ENCODE measurements at places on chromosomes 1 and 21.
A peak's percentile ranks its signal among the peaks of the same experiment; 100 is the strongest.

GRCh38 chr1:190243056-190243455, 234.6 kb downstream of the BRINP3 start:
- DNase-seq, result no peak

DNA sequence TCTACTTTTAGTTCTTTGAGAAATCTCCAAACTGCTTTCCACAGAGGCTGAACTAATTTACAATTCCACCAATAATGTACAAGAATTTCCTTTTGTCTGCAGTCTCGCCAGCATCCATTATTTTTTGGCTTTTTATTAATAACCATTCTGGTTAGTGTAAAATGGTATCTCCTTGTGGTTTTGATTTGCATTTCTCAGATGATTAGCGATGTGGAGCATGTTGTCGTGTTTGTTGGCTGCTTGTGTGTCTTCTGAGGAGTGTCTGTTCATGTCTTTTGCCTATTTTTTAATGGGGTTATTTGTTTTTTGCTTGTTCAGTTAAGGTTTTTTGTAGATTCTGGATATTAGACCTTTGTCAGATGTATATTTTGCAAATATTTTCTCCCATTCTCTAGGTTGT, 131.5 kb downstream of the MAST2 start:
- DNase-seq, result no peak

DNA sequence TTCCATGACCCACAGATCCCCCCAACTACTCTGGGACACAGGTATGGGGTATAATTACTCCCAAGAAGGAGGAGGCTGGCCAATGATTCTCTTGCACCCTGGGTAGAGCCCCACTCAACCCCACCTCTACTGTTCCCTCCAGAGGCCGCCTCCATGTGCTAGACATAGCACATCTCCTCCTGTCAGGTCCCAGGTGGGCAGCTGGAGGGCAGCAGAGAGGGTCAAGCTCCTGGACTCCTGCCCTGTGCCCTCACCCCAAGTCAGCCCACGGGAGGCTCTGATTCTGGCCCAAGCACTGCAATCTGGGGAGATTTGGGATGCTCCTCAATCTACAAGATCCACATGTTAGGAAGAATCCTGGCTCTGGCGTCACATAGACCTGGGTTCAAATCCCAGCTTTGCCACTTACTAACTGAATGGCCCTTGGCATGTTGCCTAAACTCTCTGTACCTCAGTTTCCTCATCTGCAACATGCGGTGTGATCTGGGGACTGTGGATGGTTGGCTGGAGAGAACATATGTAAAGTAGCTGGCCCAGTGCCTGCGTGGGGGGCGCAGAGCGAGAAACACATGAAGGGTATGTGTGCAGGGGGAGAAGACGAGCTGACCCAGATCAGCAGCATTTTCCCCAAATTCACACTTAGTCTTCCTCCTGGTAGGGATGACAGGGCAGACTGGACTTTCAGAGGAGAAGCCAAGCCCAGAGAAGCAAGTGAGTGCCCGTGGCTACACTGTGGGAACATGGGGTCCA, 23.2 kb downstream of the TNNT2 start:
- no peak for DNase-seq

DNA sequence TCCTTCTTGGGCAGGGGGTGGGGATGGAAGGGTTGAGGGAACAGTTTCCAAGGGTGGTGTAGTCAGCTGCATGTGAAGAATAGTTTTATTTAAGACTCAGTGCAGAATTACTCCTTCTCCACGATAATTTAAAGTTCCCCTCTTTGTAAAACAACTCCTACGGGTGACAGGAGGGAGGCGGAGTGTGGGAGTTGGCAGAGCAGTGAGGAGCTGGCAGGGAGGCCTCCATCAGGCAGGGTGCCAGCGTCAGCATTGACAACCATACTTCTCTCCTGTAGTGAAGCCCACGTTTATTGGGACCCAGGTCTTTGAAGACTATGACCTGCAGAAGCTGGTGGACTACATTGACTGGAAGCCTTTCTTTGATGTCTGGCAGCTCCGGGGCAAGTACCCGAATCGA, 93.8 kb downstream of the MTR start:
- DNase-seq, result no peak

GRCh38 chr1:66316464-66317247, 217.3 kb upstream of the SGIP1 start:
- peak; percentile 18 for DNase-seq

GRCh38 chr1:100396651-100397050, 44.3 kb downstream of the CDC14A start:
- DNase-seq, result peak; percentile 67

DNA sequence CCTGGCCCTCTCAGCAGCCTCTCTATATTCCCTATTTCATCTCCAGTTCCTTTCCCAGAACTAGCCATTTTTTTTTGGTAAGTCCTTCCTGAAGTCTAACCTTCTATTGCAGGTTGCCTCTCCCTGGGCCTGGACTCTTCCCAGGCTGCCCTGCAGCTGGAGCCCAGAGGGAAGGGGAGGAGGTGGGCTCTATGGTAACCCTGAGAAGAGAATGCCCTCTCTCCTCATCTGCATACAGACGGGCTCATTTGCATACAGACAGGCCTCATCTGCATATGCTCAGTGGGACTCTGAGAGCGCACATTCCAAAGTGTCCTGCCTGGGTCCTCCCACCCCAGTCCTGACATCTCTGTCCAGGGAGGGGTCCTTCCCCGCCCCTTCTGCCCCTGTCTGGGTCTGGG, 32.7 kb downstream of the RHBG start:
- no peak for DNase-seq

GRCh38 chr1:52002038-52002917, 11.8 kb upstream of the RAB3B start:
- peak; percentile 77 for DNase-seq

GRCh38 chr21:34935452-34935851, 113.7 kb downstream of the RUNX1 start:
- peak; percentile 22 for DNase-seq

DNA sequence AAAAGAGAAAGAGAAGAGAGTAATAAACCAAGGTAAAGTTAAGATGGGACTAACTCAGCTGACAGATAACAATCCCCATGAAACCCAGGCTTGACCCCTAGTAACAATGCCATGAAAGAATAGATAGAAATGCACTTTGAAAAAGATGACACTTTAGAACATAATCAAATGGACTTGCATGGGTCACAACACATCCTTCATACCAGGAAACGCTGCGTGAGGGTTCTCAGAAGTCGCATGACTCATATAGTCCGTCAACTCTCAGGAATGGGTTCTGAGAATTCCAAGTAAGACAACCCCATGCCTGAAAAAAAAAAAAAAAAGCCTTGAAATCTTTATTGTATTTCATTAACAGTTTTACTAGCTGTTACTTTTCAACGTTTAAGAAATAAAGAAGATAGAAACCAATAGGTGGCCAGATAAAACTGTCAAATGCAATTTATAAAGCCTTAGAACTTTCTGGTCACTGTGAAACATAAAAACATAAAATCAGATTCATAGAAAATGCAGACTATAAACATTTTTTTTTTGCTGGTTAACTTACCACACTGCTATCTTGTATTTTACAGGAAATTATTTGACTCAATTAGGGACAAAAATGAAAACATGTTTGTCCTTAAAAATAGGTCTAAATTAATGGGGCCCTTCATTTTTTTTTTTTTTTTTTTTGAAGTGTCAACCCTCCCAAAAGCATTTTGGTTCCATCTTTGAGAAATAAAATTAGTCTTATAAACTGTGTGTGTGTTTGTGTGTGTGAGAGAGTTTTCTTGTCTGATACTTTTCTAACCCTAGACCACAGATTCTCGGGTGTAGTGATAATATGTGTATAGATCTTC, 202.1 kb downstream of the NCAM2 start:
- DNase-seq, result no peak

- DNase-seq, result no peak
These were observed 24.6 kb upstream of the FCRL4 start for GRCh38 chr1:157622471-157622870.

DNA sequence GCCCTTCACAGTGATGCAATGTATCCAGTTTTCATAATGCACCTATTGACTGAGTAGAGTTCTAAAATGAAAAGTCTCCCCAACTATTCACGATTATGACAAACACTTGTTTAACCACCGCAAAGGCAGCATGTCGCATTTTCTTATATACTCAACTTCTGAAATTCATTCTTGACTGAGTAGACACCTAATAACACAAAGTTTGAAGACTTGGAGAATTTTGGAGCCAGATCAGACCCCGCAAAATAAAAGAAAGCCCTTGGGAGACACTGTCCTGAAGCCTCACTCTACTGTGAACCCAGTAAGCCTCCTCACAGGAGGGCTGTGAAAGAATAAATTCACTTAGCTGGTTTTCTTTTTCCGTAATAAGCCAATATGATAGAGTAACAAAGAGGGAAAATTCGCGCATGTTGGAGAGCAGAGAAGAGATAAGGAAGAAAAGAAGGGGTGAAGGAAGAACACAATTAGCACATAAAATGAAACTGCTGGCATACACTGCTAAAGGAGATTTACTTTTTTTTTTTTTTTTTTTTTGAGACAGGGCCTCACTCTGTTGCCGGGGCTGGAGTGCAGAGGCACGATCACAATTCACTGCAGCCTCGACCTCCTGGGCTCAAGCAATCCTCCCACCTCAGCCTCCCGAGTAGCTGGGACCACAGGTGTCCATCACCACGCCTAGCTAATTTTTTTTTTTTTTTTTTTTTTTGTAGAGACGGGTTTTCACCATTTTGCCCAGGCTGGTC, 492 bp upstream of the COLGALT2 start:
- no peak for DNase-seq

DNA sequence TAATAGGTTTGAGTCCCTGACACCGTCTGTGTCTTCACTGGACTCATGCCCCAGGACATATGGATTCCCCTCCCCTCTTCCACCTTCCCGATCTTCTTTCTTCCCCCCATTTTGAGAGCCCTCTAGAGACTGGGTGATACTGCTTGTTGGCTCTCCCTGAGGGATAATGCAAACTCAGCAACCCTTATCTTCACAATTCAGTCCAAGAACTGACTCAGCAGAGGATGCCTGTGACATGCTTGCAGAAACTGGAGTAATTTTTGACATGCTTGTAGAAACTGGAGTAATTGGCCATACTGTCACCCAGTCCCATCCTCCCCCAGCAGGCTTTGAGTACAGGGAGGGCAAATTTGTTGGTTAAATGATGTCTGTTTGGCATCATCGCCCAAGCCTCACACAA, 127.6 kb upstream of the CTTNBP2NL start:
- DNase-seq, result no peak
